ENCODE measurements at places on chromosomes 5 and 9. TPM values are rescaled to one million over a fixed set of nuclear protein-coding genes. Genes with fewer than 3 reads are reported as not detected.

DNA sequence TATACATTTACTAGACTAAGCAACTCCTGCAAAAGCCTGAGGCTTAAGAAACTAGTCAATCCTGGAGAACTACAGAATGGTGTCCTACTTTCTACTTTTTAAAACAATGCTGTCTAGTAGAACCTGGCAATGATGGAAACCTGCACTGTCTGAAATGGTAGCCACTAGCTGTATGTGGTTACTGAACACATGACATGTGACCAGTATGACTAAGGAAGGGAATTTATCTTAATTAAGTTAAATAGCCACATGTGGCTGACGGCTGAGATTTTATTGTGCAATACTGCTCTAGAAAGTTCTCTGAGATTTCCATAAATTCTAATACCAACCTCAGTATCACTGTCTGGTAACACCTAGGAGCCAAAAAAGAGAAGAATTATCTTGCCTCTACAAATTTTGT, 44.9 kb upstream of the RAPGEF6 start:
- peak; percentile 49 for DNase-seq

DNA sequence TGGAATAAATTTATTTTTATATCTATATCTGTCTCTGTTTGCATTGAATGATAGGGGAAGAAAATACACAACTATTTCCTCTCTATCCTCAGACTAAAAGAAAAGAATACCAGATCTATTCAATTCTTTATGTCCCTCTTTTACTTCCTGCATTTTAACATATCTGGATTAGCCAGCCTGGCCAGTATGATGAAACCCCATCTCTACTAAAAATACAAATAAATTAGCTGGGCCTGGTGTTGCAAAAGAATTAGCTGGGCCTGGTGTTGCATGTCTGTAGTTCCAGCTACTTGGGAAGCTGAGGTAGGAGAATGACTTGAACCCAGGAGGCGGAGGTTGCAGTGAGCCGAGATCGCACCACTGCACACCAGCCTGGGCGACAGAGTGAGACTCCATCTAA, 182.0 kb downstream of the LURAP1L start:
- no peak for DNase-seq

The CHMP5 gene
- total RNA-seq: 250 TPM

The HABP4 gene
- 13.5 TPM for total RNA-seq

DNA sequence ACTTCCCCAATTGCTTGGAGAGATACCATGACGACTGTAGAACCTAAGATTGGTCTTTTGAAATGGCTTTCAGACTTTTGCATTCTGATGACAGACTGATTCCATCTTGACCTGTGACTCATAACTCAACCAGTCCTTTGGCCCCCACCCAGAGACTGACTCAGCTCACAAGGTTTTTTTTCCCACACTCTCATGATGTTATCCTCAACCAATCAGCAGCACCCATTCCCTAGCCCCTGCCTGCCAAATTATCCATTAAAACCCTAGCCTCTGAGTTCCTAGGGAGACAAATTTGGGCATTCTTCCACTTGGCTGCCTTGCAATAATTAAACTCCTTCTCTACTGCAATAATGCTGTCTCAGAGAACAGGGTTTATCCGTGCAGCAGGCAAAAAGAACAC, 1263.3 kb upstream of the CDH9 start:
- DNase-seq: peak; percentile 3
